ENCODE measurements at places on chromosomes 7 and 10.

- DNase-seq = no peak
Observed at GRCh38 chr7:128373606-128374005, 12.1 kb upstream of the PRRT4 start.

DNA sequence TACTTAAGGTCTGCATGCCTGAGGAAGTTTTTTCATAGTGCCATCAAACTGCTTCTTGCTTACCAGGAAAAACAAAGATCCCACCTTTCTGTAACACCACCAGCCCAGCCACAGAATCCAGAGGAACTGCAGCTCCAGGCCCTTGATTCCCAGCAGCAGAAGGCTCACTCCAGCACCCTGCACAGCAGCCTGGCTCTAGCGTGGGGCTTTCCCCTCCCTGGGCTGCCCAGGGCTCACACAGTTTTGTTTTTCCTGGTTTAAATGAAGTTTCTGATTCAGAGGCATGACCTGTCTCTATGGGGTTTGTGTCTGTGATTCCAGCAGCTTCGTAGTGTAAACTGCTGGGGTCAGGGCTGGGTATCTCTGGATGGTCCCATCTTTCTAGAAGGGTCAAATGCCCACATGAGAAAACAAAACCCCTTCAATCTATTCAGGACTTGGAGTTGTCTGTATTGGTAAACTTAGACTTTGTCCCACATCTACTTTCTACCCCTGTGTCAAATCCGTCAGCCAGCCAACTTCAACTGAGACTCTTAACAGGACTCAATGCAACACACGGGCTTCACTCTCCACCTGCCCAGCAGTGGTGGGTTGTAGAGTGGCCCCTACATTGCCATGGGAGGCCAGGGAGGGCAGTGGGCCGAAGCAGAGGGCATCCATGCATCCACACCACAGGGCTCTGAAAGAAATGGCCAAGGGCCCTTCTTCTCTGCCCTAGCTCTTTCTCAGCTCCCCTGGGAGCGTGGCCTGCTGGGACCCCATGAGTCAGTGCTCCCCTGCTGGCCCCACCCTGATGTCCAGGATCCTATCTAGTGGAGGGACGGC lies 73.6 kb downstream of the ATXN7L1 start:
- DNase-seq = no peak

GRCh38 chr7:46156086-46156485 lies 235.0 kb upstream of the IGFBP3 start:
- no peak for DNase-seq

- DNase-seq = no peak
Observed at GRCh38 chr7:44618753-44619152, 12.3 kb downstream of the OGDH start.

DNA sequence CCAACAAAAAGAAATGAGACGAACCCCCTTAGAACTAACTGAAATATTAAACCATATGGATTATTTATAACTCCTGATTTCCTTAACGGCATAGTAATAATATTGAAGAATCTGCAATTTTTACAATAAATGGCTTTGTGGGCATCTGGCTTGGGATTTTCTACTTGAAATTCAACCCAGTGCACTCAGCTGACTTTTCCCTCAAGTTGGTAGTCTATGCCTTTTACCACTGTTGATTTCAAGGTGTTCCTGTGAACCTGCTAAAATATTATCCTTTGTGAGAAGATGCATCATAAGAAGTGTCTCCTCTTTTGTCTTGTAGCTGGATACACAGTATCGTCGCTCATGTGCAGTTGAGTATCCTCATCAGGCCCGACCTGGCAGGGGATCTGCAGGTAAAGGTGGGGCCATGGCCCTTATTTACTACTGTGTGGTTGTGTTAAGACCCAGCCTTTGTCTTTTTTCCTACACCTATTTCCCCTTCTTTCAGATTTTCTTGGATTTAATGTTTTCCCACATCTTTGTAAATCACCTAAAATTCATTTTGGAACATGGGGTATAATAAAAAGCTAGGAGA lies 8.0 kb downstream of the DNAJC9 start:
- no peak for DNase-seq

- DNase-seq = peak; percentile 45
Observed at GRCh38 chr7:2037301-2037807, 195.4 kb downstream of the MAD1L1 start.

GRCh38 chr7:80136261-80137055 lies 1.8 kb downstream of the GNAI1 start:
- DNase-seq = no peak

- DNase-seq = no peak
Observed at GRCh38 chr10:34222359-34222758, 592.7 kb downstream of the PARD3 start.

DNA sequence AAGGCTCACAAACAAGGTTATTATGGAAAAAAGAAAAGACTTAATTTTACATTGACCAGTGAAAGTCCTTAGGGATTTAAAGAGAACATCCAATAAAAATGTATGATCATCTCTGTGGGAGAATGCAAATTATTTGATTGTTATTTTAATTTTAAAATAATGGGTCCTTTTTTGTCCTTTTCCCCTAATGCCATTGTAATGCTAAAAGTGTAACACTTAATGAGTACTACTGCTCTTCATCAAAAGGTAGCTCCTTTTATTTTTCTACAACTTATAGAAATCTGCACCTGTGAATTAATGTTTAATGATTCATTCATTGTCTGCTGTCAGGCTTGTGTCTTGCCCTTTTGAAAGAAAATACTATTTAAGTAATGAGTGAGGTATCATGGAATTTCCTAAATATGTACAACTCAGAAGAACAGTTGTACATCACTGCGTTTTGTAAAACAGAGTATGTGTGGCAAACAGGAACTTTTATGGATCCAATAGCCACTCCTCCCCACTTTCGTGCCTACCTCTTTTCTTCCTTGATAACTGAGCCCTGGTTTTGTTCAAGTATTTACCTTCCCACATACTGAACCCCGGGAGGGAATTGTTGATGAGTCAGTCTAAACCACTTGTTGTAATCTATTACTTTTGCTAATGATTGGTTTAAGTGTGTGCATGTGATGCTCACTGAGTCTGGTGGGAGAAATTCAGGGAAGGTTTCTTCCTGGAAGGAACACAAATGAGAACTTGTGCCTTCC lies 19.9 kb upstream of the TRUB1 start:
- no peak for DNase-seq

- DNase-seq = no peak
Observed at GRCh38 chr7:92415225-92415624, 32.1 kb upstream of the GATAD1 start.

GRCh38 chr10:112789248-112789647 lies 160.8 kb upstream of the TCF7L2 start:
- DNase-seq = no peak

DNA sequence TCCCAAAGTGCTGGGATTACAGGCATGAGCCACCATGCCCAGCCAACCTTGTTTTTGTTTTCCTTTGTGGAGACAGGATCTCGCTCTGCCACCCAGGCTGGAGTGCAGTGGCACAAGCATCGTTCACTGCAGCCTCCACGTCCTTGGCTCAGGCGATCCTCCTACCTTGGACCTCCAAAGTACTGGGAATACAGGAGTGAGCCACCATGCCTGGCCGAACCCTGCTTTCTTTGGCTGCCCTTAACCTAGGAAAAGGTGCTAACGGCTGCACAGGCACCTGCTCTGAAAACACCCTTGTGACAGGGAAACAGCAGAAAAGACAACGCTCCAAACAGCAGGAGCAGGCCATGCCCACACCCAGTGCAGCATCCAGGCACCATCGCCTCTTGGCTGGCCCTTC lies 71.9 kb downstream of the OAT start:
- no peak for DNase-seq

DNA sequence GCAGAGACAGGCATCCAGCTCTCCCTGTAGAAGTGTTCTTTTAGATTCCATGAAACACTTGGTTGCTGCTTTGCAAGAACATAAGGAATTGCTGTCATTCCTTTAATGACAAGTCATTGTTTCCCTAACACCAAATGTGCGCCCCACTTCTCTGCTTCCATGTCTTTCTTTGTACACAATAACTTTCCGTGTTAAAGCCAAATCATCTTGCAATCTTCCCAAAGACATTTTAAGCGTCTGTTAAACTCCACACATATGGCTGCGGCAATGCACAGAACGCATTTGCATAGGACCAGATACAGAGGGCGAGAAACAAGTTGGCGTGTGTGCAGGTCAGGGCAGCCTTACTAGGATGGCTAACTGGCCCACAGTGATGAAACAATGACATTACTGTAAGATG lies 399.3 kb upstream of the PRKCQ start:
- DNase-seq = no peak

- DNase-seq = no peak
Observed at GRCh38 chr10:99285881-99286280, 43.3 kb upstream of the CNNM1 start.

GRCh38 chr10:104037261-104037951 lies 48.3 kb downstream of the COL17A1 start:
- no peak for DNase-seq

DNA sequence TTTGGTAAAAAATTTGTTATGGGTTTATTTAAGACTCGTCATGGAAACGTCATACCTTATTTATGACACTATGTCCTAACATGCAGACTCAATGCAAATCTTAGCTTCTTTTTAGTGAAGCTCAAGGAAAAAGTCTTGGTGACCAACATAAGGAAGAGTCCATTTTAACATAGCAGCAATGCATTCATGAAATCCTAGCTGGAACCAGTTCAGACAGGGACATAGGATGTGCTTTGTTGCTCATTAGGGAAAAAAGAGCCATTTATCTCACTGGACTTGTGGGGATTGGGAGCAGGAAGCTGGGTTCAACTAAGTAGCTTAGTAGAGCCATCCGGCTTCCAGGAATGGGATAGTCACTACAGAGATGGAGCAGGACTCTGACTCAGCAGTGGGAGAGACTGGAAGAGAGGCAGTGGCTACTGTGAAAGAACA lies 100.7 kb upstream of the DKK1 start:
- no peak for DNase-seq

DNA sequence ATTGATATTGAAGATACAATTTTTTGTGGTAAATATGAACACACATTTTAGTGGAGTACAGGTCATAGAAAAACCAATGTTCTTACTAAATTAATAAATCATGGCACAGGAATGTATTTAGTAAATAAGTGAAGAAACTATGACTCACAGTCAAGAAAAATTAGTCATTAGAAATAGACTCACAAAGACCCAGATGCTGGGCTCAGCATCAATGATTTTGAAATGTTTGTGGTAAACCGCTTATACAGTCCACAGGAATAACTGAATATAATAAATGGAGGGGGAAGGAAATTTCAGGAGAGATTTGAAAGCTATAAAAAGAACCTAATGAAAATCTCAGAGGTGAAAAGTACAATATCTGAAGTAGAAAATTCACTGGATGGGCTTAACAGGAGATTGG lies 138.3 kb upstream of the ADCY1 start:
- no peak for DNase-seq

- DNase-seq = no peak
Observed at GRCh38 chr7:48466713-48467112, 295.5 kb downstream of the ABCA13 start.

GRCh38 chr7:41617987-41618386 lies 84.9 kb downstream of the INHBA start:
- DNase-seq = no peak

DNA sequence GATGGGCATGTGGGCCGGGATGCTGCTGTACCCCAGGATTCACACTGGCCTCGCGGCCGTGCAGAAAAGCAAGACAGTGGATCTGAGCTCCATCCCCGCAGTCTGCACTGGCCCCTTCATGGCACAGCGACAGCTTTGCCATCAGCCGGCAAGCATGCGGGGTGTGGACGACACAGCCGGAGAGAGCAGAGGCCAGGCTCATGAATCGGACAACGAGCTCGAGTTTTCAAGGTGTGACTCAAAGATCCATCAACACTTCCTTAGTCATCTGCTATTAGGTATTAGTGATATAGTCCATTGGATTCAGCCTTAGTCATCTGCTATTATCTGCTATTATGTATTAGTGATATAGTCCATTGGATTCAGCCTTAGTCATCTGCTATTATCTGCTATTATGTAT lies 254.7 kb downstream of the KLF6 start:
- DNase-seq = no peak

DNA sequence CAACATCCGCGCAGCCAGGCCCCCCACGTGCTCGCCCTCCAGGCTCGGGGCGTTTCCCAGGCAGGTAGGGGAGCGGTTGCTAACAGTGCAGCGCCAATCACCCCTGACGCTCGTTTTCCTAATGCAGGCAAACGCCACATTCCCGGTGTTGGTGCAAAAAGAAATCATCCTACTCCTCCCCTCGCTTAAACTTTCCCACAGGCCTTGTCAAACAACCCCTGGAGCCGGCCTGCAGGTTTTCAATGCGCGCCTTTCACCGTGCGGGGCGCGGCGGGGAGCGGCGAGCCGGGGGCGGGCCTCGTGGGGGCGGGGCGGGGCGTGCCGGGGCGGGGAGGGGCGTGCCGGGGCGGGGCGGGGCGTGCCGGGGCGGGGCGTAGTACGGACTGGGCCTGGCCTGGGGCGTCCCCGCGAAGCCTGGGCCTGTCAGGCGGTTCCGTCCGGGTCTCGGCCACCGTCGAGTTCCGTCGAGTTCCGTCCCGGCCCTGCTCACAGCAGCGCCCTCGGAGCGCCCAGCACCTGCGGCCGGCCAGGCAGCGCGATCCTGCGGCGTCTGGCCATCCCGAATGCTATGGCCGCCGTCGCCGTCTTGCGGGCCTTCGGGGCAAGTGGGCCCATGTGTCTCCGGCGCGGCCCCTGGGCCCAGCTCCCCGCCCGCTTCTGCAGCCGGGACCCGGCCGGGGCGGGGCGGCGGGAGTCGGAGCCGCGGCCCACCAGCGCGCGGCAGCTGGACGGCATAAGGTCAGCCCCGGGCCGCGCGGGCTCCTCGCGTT lies at the start of gene ECHDC3:
Gene ECHDC3 (plus strand): TSS at position 374 of the 770 bp plus-strand sequence. CDS start 195 bp downstream, at position 569.
- peak; percentile 54 for DNase-seq

DNA sequence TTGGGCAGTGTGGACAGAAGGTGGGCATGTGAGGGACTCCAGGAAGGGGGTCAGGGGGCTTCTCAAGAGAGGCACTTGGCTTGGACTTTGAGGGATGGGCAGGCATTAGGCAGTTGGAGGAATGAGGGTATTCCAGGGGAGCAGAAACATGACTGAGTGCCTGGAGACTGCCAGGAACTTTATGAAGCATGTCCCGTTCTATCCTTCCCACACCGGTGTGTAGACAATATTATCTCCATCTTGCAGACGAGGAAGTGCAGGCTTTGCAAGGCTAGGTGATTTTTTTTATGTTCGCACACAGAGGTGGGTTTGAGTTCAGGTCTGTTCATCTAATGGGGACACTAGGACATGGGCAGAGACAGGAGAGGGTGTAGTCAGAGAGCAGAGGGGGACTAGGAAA lies 162.7 kb downstream of the RPS24 start:
- DNase-seq = no peak

GRCh38 chr10:34933676-34934075 lies 118.6 kb upstream of the PARD3 start:
- no peak for DNase-seq

DNA sequence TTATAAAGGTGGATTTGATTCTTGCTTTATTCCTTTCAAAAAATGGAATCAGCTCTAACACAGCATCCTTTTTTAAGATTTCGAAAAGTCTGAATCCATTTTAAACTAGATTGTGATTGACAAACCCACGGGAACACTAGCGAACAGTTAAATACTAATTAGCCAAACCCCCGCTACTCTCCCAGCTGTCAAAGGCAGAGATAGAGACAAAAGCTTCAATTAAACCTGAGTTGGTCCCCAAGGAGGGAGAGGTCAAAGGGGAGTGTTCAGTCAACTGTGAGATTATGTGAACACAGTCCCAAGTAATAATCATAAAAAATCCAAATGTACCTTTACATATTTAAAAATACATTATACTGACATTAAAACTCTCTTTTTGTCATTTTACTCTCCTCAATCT lies 65.7 kb upstream of the TBX20 start:
- no peak for DNase-seq

GRCh38 chr10:339038-339391 lies 203.8 kb downstream of the ZMYND11 start:
- no peak for DNase-seq

GRCh38 chr10:71397296-71398212 lies 834 bp downstream of the CDH23 start:
- DNase-seq = no peak

Data from CD4-positive, alpha-beta T cell treated with Interleukin-4 for 1 hour (primary cell).